ENCODE measurements at places on chromosomes 12 and 14.

DNA sequence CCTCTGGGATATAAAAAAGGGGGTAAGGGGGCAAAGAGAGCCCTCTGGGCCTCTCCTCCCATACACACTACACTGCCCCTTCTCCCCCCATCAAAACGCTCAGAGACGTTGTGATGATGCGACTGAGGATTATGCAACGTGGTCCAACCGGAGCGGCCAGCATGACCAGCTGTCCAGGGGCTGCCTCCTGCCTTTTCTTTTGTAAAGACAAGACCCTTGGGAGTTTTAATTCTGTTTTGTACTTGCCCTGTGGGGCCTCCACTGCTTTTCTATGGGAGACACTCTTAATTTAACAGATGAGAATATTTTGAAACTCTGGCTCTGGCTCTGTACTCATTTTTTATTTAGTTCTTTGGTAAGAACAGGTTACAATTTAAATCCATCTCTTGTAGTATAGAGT lies 7.2 kb downstream of the MBD6 start:
- DNase-seq, result no peak

GRCh38 chr14:93343266-93343665 lies 3.7 kb upstream of the COX8C start:
- no peak for DNase-seq

DNA sequence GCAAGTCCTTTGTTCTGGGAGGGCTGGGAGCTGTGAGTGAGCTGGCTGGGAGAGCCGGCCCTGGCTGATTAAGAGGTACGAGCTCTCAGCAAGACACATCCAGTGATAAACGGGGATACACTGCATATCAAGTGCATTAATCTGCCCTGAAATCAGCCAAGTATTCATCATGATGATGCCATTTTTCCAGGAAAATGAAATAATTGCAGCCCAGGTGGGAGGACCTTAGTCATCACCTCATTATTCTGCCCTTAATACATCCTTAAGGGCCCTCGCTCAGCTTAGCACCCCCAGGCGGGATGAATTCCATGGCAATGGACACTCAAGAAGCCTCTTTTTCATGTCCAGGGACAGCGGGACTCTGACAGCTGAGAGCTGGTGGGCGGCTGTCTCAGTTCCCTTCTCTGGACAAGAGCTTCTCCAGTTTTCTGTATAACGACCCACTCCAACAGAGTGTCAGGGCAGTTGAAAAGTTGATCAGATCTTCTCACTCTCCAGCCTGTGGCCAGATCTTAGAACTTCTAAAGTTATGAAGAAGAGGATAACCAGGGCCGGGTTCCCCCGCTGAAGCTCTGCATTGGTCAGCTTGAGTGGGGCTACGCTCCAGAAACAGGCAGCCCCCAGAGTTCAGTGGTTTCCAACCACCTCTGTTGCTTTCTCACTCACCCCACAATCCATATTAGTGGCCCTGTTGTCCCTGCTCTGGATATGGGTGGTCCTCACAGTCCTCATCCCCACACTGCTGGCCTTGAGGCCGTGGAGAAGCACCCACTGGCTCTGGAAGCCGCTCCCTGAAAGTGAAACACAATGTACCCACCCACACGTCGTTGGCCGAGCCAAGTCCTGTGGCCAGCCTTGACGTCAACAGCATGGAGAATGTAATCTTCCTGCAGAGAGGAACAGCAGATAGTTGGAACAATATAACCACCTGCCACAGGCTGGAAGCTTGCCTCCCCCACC lies 306.2 kb upstream of the DIO3 start:
- DNase-seq, result no peak

DNA sequence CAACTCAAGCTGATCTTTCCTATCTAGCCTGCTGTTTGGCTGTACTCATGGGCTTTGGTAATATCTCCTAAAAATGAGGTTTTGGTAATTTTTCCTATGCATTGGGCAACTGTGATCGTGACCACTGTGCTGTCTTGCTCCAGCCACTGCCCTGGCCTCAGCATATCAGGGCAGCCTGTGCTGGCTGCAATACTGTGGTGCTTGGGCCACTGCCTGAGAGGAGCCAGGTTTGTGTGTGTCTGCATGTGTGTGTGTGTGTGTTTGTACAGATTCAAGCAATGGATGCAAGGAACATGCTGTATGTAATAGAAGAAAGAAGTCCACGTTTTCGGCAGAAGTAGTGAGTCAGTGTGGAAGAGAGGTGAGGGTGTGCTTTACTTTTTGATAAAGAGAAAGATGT lies 13.0 kb downstream of the ERG28 start:
- peak; percentile 26 for DNase-seq

- peak; percentile 68 for DNase-seq
Observed at GRCh38 chr12:49705479-49706134, 1.6 kb downstream of the FMNL3 start.

DNA sequence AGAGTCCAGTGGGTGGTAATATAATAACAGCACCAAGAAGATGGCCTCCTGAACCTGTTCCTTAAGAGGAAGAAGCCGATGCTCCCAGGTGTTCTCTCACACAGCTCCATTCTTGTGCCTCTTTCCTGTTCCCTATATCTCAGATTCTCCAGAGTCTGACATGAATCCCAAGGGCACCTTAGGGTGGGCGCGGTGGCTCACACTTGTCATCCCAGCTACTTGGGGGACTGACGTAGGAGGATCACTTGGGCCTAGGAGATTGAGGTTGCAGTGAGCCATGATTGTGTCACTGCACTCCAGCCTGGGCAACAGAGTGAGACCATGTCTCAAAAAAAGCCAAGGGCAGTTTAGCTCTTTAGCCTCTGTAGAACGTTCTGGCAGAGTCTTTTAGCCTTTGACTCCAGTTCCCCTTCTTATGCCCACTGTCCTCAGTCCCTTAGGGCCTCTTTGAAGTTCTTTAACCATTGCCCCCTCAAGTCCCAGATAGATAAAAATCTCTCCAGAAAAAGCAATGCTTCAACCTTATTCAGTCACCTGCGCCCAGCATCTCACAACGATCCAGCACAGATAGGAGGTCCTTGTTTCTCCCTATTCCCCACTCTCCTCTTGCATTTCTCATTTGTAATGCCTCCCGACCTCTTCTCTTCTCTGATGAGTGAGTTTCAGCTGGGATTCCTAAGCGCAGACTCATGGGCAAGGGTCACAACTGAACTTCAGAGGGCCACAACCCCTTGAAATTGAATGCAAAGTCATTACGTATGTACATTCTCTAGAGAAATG lies 4.7 kb downstream of the CCDC184 start:
- no peak for DNase-seq

DNA sequence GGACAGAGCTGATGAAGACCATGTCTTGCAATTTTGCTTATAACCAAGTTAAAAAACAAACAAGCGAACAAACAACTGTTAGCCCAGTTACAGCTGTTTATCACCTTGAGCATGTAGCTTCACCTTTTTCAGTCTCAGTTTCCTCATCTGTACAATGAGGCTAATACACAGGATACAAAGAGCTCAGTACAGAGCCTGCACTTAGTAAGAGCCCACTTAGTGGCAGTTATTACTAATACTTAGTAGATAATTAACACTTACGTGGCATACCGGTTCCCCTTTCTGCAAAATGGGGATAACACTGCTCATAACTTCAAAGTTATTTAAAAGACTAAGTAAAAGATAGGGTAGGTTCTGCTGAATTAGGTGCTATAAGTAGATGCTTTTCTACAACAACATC lies 228.0 kb downstream of the MON2 start:
- no peak for DNase-seq

GRCh38 chr12:26172013-26172412 lies 23.4 kb upstream of the SSPN start:
- no peak for DNase-seq

- no peak for DNase-seq
Observed at GRCh38 chr12:64192644-64193444, 29.3 kb downstream of the KICS2 start.

DNA sequence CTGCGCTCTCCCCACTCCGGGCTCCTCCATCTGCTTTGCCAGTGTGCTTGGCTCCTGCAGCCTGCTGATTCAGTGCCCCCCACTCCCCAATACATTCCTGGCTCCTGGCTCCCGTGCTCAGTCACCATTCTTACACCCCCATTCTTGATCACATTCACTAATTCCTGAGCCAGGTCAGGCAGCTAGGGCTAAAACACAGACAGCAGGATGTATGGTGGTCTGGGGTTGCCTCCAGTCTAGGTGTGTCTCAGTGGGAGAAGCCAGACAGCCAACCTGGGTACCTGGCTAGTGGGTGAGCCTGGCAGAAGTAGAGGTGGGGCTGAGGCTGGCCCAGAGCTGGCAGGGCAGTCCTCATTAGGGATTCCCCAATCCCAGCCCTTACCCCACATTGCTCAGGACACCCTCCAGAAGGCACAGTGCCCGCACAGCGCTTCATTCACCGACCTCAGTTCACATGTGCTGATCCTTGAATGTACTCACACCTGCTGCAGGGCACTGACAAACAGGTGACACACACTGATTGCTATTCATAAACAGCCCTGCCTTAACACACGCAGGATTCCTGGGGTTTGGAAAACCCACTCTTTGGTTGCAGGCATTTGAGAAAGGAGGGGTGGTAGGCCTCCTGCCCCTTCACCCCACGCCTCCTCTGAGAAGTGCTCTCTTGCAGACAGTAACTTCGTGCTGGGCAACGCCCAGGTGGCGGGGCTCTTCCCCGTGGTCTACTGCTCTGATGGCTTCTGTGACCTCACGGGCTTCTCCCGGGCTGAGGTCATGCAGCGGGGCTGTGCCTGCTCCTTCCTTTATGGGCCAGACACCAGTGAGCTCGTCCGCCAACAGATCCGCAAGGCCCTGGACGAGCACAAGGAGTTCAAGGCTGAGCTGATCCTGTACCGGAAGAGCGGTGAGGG lies 1.7 kb downstream of the KCNH3 start:
- no peak for DNase-seq

DNA sequence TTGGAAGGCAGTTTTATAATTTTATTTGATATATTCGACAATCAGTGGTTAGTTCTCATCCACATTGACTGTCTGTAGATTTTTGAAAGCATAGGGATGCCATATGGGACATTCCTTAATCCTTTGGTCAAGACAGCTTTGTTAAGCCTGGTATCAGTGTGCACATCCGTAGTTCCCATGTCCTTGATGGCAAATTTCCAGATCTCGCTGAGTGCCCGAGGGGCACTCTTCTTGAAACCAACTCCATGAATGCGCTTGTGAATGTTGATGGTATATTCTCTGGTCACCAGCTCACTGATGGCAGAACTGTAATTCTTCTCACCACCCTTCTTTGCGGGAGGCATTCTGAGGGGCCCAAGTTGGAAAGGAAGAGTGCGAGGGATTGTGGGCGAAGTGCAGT lies 6.1 kb upstream of the DENND5B start:
- DNase-seq, result no peak

GRCh38 chr12:90253674-90254181 lies 545.1 kb upstream of the ATP2B1 start:
- peak; percentile 93 for DNase-seq

- peak; percentile 69 for DNase-seq
Observed at GRCh38 chr14:88518592-88519512, 36.0 kb downstream of the PTPN21 start.

DNA sequence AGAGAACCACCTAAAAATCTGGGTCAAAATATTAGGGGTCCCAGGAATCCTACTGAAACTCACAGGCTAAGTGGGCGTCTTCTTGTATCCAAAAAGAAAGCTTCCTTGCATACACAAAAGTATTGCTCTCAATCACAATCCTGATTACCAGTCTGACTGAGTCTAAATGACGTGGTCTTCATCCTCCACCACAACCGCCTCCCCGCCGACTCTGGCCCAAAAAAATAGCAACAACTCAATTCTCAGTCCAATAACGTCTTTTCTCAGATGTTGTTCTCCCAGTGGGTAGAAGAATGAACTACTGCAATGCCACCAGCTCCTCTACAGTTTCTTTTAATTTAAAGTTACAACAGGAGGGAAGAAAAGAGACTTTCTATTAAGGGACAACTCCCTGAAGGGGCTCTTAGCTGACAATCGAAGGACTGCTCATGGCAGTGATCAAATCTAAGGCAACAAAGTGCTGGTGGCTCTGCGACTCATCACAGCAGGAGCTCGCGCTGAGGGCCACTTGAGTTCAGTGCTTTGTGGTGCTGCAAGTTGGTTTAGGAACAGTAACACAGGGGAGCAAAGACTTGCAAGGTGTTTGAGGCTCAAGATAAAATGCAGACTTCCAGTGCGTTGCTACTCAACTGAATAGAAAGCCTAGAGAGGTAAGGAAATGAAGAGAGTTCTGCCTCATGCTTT lies 394.1 kb downstream of the BCAT1 start:
- DNase-seq, result no peak

- no peak for DNase-seq
Observed at GRCh38 chr14:59510001-59510400, 25.7 kb downstream of the JKAMP start.

DNA sequence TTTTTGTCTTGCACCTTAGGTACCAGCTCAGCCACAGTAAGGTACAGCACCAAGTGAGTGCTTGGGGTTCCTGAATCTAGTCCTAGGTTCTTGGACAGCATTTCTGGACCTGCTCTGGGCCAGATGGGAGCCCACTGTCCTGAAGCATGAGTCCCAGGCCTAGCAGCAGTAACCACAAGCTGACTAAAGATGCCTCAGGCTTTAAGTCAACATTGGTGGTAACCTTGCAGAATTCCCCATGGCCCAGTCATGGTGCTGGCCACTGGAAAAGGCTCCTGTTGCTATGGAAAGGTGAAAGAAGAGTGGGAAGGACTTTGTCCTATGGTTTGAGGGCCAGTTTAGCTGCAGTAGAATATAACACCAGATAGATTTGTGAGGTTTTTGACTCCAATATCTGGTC lies 86.9 kb upstream of the CLEC14A start:
- peak; percentile 89 for DNase-seq

Data from AG10803 (cell line).